ENCODE measurements at places on chromosomes 1 and 21.

- DNase-seq: no peak
Measured at GRCh38 chr21:16213518-16213917, 483.7 kb downstream of the USP25 start.

DNA sequence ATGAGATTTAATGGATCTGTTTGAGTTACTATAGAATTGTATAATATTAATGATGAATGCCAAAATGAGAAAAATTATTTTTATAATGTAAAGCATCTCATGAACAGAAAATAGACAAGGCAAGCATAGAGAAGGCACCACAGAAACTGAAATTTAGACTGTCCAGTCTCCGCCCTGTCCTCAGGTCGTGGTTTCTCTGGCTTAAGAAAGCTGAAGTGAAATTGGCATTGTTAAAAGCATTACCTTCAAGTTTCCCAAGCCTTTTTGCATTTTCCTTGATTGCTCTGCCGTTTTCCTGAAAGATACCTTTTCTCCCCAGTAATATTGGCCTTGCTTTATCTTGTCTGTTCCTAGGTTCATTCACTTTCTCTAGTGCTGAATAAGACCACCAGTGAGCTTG is 58.0 kb downstream of the VPS13D start:
- no peak for DNase-seq

DNA sequence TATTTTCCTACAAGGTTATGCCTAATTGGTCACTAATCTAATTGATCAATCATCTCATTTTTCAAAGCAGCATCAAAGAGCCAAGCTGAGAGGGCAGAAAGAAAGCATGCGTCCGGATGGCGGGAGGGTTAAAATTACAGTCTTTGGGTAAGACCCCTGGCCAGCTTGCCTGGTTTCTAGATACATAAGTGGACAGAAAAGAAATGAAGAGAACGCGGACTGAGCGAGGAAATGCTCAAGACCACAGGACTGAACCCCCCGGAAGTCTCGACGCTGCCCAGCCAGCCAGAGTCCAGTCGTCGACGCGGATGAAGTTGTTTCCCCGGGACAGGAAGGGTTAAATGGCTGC is 297.2 kb downstream of the OMA1 start:
- DNase-seq: no peak

DNA sequence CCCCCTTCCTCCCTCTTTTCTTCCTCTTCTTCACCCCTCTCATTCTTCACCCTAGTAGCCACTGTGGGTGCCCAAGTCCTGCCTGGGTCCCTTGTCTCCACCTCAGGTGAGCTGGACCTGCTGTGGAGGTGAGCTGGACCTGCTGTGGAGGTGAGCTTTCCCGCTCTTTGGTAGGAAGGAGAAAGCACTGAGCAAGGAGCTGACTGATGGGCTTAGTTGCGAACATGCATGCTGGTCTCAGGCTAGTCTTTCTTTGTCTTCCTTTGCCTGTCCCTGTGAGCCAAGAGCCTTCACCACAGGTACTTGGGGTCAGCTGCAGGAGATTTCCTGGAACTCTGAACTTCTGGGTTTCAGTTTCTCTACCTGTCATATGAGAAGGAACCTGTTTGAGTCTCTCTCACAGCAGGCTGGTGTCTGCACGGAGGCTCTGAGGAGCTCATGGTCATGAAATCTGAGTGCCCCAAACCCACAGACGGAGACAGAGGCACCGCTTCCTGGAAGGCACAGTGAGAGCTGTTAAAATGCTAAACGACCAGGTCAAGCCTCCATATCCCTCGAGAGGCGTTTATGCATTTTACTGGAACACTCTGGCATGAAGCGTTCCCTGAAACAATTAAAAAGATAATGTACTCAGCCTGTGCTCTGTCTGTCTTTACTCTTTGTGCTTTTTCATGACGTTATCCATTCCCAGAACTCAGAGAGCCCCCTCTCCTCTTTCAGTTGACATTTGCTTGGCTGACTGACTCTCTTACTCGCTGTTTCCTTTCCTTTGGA is 69.5 kb downstream of the RHOU start:
- no peak for DNase-seq

DNA sequence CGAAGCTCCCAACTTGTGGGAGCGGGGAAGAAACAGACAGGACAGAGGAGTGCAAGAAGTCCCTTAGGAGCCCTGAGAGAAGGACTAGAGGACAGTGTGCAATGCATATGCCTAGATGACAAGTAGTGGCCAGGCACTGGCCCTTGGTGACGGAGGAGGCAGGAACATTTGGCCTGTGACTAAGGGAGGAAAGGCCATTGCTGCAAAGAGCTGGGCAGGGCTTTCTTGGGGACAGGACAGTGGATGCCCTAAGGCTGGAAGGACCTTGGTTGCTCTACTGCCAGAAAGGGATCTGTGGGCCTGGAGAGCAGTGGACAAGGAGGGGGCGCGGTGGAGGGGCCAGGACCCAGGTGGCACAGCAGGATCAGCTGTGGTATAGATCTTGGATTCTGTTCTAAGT is 481.3 kb downstream of the CAMTA1 start:
- DNase-seq: no peak

DNA sequence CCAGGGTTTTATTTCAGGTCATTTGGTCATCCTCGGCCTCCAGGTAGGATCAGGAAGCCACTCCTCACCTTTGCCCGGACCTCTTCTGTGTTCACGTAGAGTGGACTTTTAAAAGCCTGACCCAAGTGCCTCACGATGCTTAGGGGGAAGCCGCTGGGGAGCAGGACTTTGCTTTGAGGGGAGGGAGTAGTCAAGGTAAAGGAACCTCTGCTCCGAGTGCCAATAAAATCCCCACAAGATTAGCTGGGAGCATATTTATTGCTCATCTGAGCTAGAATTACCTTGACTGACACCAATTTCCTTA is 603 bp upstream of the DHRS3 start:
- no peak for DNase-seq

- no peak for DNase-seq
Measured at GRCh38 chr1:38686167-38686926, 173.2 kb downstream of the RRAGC start.

GRCh38 chr1:50531601-50532000 is 108.4 kb upstream of the DMRTA2 start:
- no peak for DNase-seq

GRCh38 chr1:235199441-235199840 is 38.4 kb upstream of the RBM34 start:
- peak; percentile 71 for DNase-seq

Measured in astrocyte of the cerebellum (primary cell).